ENCODE measurements at places on chromosomes 5 and 9.

GRCh38 chr5:168364151-168364661, 72.8 kb downstream of the WWC1 start:
- DNase-seq: no peak

DNA sequence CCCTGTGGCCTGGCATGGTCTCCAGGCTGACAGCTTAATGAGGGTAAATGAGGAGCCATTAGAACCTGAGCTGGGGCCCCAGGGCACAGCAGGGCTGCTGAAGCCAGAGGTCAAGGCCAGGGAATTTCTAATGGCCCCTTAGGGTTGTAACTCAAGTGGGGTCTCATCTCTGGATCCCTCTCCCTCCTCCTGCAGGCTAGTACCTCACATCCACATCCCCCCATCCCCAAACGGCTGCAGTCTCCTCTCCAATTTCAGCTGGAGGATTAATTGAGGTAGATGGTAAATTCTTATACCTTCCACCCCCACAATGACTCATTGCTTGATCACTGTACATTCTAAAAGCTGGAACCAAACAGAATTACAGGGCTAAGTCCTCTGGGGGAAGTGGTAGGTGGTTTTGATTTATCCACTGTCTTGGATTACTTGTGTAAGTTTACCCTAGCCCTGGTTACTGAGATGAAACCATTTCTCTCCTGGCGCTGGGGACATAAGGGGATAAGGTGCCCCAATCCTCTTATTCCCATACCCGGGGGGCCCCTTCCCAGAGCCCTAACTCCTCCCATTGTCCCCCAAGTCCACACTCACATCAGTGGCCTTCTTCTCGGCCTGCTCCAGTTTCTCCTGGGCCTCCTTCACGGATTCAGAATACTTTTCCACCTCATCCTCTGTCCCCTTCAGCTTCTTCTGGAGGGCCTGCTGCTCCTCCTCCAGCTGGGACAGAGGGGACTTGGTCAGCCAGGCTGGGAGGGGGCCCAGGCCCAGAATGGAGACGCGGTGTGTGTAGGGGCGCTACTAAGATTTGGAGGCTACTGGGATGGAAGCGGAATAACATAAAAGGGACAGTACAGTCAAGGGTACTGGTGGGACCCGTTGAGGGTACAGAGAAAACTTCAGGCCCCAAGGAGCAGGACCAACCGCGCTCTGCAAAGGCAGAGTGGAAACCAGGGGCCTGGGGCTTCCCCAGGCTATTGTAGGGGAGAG, 875 bp downstream of the TPM2 start:
- no peak for DNase-seq

DNA sequence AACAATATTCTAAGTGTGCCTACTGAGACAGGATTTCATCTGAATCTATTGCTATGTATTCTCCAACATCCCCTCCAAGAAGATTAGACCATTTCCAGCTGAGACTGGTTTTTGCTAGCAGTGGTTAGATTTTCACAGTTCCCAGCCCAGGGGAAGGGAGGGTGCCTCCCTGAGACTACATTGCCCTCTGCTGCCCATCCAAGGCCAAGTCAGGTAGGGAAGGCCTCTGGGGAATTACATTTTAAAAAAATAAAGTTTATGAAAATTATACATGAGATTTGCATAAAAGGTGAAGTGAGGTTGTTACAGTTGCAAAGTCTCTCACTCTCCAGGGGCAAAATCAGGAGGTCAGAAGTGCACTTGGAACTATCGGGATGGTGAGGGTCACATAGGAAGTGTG, 28.0 kb upstream of the SYK start:
- no peak for DNase-seq

- no peak for DNase-seq
These were observed 40.4 kb downstream of the ABLIM3 start for GRCh38 chr5:149181732-149182131.

- DNase-seq: no peak
These were observed 155.7 kb upstream of the PAPPA start for GRCh38 chr9:115997923-115998322.

DNA sequence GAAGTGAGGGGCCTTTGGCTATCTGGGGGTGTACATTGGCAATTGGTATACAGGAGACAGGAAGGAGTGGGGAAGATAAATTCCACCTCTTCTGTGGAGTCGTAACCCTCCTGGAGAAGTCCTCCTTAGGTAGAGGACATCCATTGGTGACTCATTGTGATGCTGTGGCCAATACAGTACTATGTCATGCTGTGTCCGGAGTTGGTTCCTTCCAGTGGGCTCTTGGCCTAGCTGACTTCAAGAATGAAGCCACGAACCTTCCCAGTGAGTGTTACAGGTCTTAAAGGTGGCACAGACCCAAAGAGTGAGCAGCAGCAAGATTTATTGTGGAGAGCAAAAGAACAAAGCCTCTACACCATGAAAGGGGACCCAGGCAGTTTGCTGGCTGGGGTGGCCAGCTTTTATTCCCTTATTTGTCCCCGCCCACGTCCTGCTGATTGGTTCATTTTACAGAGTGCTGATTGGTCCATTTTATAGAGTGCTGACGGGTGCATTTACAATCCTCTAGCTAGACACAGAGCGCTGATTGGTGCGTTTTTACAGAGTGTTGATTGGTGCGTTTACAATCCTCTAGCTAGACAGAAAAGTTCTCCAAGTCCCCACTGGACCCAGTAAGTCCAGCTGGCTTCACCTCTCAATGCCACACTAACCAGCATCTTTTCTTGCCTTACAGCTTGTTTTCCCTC, 37.3 kb upstream of the FBP1 start:
- no peak for DNase-seq
